Putamen (tissue), 1 donor: ENCODE measurements at places on chromosomes 1 and 21.

DNA sequence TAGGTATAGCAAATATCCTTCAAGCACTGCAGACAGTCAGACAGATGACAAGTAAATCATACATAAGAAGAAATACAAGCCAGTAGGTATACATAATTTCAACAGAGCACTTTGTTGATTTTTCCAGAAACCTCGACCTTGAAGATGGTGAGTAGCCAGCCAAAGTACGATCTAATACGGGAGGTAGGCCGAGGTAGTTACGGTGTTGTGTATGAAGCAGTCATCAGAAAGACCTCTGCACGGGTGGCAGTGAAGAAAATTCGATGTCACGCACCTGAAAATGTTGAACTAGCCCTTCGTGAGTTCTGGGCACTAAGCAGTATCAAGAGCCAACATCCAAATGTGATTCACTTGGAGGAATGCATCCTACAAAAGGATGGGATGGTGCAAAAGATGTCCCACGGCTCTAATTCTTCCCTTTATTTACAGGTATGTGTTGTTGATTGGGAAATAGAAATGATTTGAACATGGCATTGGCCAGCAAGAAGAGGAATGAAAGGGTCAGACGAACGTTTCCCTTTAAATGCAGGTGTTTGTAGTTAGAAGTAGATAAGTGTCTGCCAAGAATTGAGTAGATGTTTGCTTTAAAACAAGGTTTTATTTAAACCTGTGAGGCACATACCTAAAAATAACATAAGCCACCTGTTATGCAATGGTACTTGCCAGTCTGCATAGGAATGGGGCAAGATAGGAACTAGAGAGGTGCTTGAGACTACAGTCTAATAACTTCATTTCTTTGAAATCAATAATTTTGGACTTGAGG lies 2.7 kb downstream of the PDIK1L start:
- no peak for DNase-seq

DNA sequence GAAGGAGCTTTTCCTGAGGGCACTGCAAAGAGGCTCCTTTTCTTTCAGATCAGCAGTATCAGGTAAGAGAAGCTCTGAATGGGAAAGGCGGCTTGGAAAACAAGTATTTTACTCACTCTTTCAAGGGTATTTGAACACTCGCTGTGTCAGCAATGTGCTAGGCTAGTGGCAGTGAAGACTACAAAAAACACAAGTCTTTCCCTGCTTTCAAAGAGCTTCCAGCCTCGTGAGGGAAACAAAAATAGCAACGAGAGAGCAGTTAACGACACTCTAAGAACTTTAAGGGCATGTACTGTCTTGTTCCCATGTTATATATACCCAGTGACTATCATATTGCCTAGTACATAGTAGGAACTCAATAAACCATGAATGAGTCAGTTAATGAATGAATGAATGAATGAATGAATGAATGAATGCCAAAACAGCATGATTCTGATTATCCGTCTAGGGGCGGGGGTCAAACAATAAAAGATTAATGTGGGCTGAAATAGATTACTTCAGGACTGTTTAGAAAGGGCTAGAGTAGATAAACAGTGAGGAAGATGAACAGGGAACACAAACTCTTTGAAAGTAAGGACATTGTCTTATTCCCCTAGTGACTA lies 14.2 kb upstream of the MCOLN3 start:
- no peak for DNase-seq

DNA sequence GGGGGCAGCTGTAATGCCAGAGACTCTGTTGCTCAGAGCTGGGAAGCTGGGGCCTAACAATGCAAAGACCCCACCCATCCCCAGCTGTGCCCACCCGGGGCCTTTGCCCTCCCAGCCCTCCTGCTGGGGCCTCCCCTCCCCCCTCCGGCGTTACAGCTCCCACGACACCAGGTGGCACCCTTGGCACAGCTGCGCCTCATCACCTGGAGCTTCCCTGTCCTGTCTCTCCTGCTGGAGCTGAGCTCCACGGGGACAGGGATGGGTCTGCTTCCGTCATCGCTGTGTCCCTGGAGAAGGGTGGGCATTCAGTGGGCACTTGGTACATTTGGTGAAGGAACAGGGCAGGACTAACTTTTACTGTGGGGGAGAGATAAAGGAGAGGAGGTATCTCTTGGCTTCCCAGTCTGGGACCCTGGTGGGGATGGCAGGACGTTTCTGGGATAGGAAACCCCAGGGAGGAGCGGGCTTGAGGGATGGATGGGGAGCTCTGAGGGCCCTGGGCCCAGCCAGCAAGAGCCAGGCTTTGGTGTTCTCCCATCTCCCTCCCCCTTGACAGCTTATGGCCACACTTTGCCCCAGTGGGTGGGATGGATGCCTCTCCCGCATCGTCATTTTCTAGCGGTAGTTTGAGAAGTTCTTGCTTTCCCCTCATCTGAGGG lies 453.2 kb downstream of the PTPRU start:
- no peak for DNase-seq

DNA sequence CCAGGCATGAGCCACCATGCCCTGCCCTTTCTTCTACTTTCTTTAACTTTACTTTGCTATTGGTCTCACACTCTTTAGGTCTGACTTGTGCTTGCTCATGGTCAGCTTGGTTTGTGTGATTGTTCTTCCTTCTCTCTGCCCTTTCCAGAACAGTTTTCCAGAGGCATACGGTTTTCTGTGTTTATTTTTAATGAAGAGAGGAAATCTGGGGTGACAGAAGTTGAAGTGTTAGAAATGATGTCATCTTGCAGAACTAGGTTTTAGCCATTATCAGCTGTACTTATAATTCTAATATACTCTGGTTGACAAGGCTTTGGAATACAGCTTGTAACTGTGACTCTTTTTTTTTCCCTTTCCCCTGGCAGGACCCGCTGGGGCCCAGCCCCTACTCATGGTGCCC lies 14.4 kb downstream of the AGO3 start:
- DNase-seq: no peak

DNA sequence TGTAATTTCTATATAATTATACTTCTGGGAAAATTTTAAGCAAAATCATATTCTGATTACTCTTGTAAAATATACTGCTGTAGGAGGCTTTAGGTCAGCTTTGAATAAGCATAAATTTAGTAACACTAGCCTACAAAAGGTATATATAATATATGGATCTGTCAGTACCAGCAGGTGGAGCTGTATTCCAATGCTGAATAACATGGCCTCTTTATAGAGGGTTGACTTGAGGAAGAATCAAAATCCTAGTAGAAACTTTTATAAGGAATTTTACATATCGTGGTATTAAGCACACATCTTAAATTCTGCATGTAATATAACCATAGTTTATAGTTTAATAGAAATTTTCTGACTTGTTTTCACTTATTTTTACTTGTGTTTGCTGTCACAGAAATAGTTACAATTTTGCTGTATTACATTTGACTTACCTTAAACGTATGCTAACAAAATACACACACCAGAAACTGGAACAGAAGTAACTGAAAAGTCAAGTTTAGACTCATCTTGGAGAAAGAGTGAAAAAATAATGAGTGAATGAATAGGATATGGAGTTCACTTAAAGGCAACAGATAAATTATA lies 79.3 kb downstream of the HMCN1 start:
- no peak for DNase-seq

DNA sequence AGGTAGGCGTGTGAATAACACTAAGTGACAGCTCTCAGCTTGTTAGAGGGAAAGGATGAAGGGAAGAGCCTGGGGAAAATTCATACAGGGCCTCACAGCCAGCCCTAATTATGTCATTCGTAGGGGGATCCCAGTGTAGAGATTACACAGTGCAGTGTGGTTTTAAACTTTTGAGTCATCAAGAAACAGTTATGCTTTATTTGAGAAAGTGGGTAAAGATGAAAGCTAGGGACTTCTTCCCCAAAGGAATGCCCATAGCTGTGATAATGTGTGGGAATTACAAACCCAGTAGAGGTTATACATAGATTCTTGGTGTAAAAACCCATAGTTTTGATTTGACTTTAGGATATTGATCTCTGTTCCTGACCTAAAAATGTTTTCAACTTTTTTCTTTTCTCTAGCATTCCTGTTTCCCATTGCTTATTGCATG lies 1.9 kb downstream of the TTF2 start:
- no peak for DNase-seq

DNA sequence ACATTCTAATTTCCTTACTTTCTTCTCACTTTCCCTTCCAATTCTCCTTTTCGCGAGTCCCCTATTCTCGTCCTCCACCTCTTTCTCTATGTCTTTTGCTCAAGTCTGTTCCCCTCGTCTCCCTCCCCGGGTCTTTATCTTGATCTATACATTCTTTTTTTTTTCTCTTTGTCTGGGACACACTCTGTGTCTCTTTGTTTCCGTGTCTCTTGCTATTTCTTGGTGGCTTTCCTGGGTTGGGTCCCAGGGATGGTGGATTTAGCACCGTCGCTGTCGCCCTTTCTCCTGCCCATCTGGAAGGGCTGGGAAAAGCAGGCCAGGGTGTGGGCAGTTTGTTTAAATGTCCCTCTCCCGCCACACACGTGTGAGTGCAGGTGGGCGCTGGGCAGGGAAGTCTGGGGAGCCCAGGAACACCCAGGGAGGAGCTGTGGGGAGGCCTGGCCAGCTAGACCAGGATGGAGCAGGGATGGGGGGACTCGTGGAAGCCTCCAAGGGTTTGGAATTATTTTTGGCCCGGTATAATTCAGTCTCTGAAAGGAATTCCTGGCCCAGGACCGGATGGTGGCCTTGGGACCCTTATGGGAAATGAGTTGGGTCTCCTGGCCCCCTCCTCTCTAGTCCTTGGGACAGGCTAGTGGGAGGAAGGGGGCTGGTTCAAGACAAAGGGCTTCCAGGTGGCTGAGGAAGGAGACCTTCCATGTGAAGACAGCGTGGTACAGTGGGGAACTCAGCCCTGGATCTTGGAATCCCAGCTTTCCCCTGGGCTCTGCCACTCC lies 9.5 kb upstream of the ID3 start:
- no peak for DNase-seq

DNA sequence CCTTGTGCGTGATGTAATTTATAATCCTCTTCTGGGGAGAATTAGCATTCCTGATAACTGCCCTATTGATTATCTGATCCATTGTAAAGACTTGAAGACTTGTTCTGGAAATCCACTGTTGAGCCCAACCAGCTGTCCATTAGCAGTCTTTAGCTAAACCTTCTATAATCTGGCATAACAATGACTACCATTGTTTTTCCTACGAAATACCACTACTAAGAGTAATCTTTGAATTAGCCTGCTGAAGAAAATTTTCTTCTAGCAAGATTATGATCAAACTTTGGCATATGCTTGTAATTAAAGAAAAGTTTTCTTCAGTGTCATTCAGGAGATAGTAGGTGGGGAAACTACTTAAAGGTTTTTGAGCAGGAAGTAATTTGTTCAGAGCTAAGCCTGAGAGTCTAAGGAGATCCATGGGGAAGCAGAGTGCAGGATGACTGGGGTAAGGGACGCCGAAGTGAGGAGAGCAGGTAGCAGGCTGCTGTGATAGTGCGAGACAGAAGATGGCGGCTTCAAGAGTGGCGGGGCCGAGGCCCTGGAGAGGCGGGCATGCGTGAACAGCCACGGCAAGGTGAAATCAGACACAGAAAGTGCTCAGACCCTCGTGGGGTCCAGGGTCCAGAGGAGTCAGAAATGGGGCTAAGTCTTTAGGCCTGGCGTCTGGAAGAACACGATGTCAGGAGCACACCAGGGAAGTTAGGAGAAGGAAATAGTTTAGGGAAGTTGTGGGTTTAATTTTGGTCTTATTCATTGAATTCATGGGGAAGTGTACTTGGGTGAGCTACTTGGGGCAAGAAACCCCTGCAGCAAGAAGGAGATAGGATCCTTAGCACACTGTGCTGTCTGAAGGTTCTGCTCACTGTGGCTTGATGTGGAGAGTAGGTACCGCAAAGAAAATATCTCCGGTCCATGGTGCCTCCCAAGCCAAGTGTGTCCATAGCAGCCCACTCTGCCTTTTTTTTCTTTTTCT lies 112.6 kb upstream of the ADAR start:
- DNase-seq: no peak

GRCh38 chr1:235415008-235415904 lies 48.0 kb downstream of the TBCE start:
- peak; percentile 63 for DNase-seq

GRCh38 chr1:226083302-226084101 lies 21.0 kb downstream of the H3-3A start:
- DNase-seq: peak; percentile 80

GRCh38 chr1:197521118-197521739 lies 253.2 kb downstream of the CRB1 start:
- no peak for DNase-seq

GRCh38 chr1:206586501-206587445 lies 25.5 kb downstream of the EIF2D start:
- no peak for DNase-seq

GRCh38 chr1:1554926-1555915 lies 14.8 kb upstream of the TMEM240 start:
- DNase-seq: no peak

DNA sequence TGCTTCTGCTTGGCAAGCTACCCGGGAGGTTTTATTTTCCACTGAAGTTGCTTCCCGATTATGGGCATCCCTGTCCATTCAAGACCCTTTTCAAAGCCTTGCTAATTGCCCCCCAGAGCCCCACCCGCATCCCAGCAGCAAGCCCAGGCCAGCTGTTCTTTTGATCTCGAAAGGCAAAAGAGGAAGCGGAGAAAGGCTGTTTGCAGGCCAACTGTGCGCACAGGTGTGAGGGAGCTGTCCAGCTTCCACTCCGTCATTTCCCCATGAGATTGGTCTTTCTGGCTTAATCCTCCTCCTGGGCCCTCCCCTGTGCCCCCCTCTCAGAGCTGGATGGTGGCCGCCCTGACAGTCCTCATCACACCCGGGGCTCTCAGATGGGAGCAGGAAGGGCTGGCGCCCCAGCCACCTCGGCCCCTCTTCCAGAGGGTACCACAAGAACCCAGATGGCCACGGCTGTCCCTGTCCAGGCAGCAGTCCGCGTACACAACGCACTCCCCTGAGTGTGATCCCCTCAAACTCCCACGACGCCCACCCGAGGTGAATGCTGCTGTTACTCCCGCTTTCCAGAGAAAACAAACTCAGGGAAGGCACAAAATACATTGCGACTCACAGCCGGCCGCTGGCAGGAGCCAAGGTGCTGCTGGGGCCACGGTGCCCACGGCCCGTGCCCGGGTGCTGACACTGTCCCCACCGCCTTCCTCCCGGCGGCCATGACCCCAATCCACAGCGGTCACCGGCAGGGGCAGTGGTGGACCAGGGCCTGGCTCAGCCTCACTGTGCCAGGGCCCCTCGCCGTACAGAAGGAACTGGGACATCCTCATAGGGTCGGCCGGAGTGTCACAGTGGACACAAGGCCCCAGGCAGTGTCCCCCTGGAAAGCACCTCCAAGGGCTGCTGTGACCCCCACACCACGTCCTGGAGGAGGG lies 121.9 kb downstream of the CRYAA start:
- DNase-seq: no peak

DNA sequence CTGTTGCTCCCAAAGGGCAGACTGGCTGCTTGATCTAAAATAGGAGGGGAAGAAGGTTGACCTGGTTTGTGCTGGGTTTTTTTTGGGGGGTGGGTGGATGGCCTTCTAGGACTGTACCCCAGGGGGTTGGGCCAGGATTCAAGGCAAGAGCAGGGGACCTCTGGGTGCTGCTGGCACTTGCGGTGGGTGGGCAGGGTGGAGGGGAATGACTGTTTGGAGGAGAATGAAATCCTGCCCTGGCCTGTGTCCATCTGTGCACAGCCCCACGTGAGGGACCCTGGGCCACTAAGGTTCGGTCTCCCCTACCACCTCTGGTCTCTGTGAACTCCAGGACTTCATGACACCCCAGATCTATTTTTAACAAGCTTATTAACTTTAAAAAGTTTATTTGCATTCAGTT lies 414.2 kb downstream of the PTPRU start:
- no peak for DNase-seq

- no peak for DNase-seq
Measured at GRCh38 chr1:24928689-24929397, 1.2 kb downstream of the RUNX3 start.
